Osteoblast (primary cell): ENCODE measurements at places on chromosomes 6 and 20. TPM values are rescaled to one million over a fixed set of nuclear protein-coding genes. Genes with fewer than 3 reads are reported as not detected.

GRCh38 chr6:155247618-155248007 is 16.2 kb upstream of the CLDN20 start:
- H3K36me3 ChIP-seq, result peaks cover 59% of the 10 kb centered on the region
- H3K27ac ChIP-seq, result peak overlapping the region; percentile 94
- no peak overlapping the region for H3K4me3 ChIP-seq
- peaks cover 17% of the 10 kb centered on the region for H3K4me1 ChIP-seq

ZSCAN31 gene
- 16.5 and 19.9 TPM in 2 replicates for total RNA-seq

TMEM244 gene
- not detected in 2 replicates for total RNA-seq

ZC2HC1B gene
- not detected in 2 replicates for total RNA-seq

GRCh38 chr6:142909686-142910085 is 35.3 kb downstream of the HIVEP2 start:
- H3K4me3 ChIP-seq, result no peak overlapping the region
- H3K36me3 ChIP-seq, result no peaks in the 10 kb centered on the region
- H3K4me1 ChIP-seq, result no peaks in the 10 kb centered on the region

SOX18 gene
- total RNA-seq, result under 0.01 TPM in 2 replicates

DNA sequence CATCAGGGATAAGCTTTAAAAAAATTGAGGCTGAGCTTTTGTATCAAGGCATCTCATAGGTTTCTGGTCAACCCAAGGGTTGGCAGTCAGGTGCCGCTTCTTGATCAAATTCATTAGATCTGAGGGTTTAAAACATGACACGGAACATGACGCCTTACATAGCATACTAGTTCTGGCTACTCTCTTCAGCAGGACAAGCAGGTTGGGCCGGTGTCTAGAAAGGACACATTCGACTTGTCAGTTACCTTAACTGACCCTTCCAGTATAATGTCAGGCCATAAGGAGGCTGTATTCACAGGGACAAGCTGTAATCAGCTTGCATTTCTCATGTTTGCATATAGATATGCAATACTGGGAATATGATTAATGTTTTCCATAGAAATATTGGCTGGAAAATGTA is 65.6 kb downstream of the PHACTR1 start:
- H3K4me3 ChIP-seq, result no peak overlapping the region
- no peak overlapping the region for H3K27ac ChIP-seq
- no peaks in the 10 kb centered on the region for H3K27me3 ChIP-seq
- DNase-seq, result no peak
- no peaks in the 10 kb centered on the region for H3K36me3 ChIP-seq

INSM1 gene
- total RNA-seq, result not detected in 2 replicates

DNA sequence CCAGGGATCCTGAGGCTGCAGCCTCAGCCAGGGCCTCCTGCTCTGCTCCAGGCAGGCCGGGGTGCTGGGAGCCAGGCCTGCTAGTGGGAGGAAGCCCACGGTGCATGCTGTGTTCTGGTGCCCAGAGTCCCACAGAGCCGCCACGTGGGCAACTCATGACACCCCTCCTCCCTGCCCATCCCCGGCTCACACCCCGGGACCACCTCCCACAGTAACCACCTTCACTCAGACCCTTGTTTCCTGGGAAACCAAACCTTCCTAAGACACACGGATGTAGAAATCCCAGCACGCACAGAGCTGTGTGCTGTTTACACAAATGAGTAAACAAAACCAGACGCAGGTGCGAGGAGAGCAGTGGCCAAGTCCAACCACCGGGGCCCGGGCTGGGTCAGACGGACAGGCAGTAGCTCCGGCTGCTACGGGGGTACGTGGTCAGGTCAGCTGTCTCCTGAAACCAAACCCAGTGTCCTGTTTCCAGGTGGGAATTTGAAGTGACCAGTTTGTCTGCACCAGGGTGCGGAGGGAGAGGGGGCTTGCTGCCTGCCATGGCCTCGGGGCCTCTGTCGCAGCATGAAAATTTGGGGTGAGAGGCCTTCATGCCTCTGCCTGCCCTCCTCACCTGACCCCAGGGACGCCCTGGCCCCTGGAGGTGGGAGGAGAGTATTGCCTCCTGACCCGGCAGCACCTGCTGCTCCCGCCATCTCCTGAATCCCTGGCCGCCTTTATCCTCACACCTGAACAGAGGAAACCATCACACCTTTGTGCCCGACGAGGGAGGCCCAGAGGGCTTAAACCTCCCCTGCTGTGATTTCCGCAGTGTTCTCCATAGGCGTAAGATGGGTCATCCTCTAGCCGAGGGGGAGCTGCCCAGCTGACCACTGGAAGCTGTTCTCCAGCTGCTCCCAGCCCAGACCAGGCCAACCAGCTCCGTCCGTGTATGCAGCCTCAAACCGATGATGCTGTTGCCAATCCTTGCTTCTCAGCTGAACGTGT is 52.0 kb upstream of the SMOC2 start:
- H3K4me1 ChIP-seq, result no peaks in the 10 kb centered on the region
- peak; percentile 56 for DNase-seq
- H3K36me3 ChIP-seq, result no peaks in the 10 kb centered on the region
- H3K4me3 ChIP-seq, result no peak overlapping the region
- H3K27me3 ChIP-seq, result no peaks in the 10 kb centered on the region
- no peak overlapping the region for H3K27ac ChIP-seq

DNA sequence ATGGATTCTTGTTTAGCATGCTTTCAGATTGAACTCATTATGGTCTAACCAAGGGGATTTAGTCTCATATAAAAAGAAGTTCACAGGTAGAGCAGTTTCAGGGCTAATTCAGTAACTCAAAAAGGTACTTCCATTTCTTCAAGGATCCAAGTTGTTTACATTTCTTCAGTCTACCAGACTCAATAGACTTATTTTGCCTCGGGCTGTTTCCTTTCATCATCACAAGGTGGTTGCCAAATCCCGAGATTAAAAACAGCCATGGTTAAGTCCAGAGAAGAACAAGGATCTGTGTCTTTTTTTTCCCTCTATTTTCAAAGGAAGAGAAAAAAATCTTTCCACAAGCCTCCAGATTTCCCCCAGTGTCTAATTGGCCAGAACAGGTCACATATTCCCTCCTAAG is 69.8 kb upstream of the SNX9 start:
- H3K27ac ChIP-seq, result no peak overlapping the region
- H3K4me1 ChIP-seq, result peaks cover 11% of the 10 kb centered on the region
- H3K27me3 ChIP-seq, result peaks cover 6% of the 10 kb centered on the region
- no peak for DNase-seq

TXLNB gene
- total RNA-seq, result 0.59 and 1.8 TPM in 2 replicates

DNA sequence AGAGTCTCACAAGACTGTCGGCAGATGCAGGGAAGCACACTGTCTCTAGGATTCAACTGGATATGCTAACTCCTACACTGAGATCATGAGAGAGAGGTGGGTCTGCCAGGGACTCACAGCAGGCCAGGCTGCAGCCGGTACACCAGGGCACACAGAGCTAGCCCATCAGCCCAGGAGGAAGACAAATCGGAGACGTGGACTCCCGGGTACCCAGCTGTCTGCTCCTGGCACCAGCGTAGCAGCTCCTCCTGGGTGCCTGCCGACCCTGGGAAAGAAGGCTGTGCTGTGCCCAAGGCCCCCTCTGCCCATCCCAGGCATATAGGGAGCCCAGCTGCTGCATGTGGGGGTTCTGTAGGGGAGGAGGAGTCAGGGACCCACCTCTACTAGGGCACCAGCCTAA is 7.0 kb downstream of the MICAL1 start:
- H3K36me3 ChIP-seq, result peaks cover 12% of the 10 kb centered on the region
- H3K4me3 ChIP-seq, result no peak overlapping the region
- H3K27me3 ChIP-seq, result no peaks in the 10 kb centered on the region
- no peaks in the 10 kb centered on the region for H3K4me1 ChIP-seq
- DNase-seq, result peak; percentile 76

GRIK2 gene
- total RNA-seq, result 0.29 and 0.72 TPM in 2 replicates

DNA sequence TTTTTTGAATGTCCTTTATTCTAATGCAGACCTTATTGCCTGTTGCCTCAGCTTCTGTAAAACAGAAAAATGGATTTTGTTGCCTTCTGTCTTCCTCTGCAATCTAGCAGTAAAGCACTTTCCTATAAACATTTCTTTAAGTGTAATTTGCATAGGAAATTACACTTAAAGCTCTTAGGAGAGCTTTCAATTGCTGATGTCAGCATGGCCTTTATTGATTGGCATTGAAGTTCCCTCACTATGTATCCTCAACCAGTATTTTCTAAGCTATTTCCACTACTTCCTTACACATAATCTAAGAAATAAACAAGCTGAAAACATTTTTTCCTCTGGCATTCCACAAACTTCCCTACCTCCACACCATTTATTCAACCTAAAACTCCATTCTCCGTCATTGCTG is 22.3 kb downstream of the ADGRG6 start:
- no peak overlapping the region for H3K27ac ChIP-seq
- no peaks in the 10 kb centered on the region for H3K4me1 ChIP-seq
- no peaks in the 10 kb centered on the region for H3K36me3 ChIP-seq
- no peak overlapping the region for H3K4me3 ChIP-seq
- peaks cover 2% of the 10 kb centered on the region for H3K27me3 ChIP-seq

- no peaks in the 10 kb centered on the region for H3K4me1 ChIP-seq
- peaks cover 30% of the 10 kb centered on the region for H3K27me3 ChIP-seq
- H3K36me3 ChIP-seq, result no peaks in the 10 kb centered on the region
- no peak overlapping the region for H3K27ac ChIP-seq
- no peak overlapping the region for H3K4me3 ChIP-seq
Observed at GRCh38 chr6:149263321-149263720, 54.2 kb upstream of the TAB2 start.

TRAPPC3L gene
- total RNA-seq, result under 0.01 and 0.29 TPM in 2 replicates

NRN1 gene
- total RNA-seq, result 29.5 and 56.1 TPM in 2 replicates

GRCh38 chr6:111724039-111724438 is 118.4 kb upstream of the TRAF3IP2 start:
- H3K27ac ChIP-seq, result peak overlapping the region; percentile 67
- peaks cover 5% of the 10 kb centered on the region for H3K36me3 ChIP-seq
- H3K4me3 ChIP-seq, result no peak overlapping the region
- H3K27me3 ChIP-seq, result no peaks in the 10 kb centered on the region

DNA sequence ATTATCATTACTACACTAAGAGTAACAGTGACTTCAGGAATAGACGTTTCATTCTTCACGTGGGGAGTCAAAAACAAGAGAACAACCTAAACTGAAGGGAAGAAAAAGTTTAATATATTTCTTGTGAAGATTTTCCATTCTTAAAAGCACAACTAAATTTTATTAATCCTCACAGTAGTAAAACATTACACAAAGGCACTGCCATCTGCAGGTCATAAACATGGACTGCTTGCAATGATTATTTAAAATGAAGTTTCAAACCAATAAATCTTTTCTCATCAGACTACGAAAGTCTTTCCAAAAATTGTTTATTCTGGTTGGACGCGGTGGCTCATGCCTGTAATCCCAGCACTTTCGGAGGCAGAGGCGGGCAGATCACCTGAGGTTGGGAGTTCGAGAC is 2.6 kb downstream of the NCOA5 start:
- H3K36me3 ChIP-seq, result no peaks in the 10 kb centered on the region
- H3K27me3 ChIP-seq, result no peaks in the 10 kb centered on the region
- DNase-seq, result no peak
- H3K27ac ChIP-seq, result no peak overlapping the region

- no peak overlapping the region for H3K27ac ChIP-seq
- peaks cover 52% of the 10 kb centered on the region for H3K27me3 ChIP-seq
- H3K4me1 ChIP-seq, result no peaks in the 10 kb centered on the region
- H3K4me3 ChIP-seq, result no peak overlapping the region
Observed at GRCh38 chr20:36399147-36399968, 93.2 kb downstream of the DLGAP4 start.

DNA sequence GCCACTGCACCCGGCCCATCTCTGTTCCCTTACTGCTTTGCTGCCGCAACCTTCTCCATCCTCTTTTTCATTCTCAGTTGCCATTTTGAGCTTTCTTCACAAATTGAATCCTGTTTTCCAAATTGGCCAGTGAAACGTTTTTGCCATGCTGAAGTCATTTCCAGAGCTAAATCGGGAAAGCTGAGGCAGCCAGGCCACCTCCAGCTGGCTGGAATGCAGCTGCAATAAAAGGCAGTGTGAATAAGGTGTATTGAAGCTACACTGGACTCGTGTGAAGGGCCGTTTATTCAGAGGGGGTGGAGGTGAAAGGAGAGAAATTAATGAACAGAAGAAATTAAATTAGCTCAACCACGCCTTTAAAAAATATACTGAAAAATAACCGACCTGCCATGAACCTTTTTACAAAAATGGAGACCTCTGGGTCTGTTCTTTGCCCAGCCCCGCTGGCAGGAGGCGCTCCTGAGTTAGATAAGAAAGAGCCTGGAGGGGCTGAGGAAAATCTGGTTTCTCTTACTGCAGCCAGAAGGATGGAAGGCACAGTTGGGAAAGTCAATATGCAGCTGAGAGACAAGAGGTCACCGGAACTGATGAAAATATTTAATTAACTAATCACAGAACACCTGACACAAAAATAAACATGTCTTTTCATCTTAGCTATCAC is 283.9 kb downstream of the FOXC1 start:
- peaks cover 13% of the 10 kb centered on the region for H3K4me1 ChIP-seq
- no peak overlapping the region for H3K27ac ChIP-seq
- no peak for DNase-seq
- H3K36me3 ChIP-seq, result no peaks in the 10 kb centered on the region
